ENCODE measurements at places on chromosomes 12 and 14.

DNA sequence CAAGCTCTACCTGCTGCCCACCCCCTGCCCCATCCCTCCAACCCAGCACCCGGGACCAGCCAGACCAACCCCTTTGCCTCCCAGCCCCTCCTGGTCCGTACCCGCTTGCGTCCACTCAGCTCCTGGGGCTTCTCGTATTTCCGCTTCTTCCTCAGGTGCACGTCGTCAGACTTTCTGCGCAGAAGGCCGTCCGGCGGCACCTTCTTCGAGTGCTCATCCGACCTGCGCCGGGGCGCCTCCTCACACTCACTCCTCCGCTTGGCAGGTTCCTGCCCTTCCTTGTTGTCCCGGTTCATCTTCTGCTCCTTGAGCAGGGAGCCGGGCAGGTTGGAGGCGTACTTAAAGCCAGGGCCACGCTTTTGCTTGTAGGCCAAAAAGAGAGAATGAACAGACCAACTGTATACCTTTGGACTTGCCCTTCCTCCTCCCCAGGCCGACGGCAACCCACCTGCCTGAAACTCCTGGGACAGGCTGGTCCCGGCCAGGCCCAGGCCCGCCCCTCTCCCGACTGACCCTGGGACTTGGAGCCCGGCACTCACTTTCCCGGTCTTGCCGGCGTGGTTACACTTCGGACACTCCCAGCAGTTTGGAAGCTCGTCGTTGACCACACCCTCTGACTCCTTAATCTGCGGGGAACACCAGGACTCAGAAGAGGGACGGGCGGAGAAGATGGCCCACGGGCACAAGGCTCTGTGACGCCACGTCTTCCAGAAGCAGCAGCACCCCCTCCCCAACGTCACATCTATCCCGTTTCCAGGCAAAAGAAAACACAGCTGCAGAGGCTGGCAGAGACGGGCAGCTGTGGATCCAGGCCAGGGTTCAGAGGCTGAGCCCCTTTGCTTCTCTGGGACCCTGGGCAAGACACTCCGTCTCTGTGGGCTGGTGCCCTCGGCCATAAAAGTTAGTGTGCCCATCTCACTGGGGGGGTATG lies 44.3 kb downstream of the RNF34 start:
- DNase-seq, result no peak

DNA sequence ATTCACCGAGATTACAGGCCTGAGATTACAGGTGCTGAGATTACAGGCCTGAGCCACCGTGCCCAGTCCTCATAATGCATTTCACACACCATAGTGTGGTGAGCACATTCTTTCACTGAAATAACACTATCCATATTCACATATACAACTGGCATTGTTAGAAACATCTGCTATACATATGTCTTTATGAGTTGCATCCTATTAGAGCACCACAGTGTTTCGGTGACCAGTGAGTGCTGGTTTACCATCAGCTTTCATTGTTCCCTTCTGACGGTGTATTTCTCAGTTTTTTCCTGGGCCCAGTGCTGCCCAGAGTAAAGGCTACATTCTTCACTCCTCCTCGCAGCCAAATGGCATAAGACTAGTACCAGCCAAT lies 96.2 kb upstream of the FGD4 start:
- no peak for DNase-seq

DNA sequence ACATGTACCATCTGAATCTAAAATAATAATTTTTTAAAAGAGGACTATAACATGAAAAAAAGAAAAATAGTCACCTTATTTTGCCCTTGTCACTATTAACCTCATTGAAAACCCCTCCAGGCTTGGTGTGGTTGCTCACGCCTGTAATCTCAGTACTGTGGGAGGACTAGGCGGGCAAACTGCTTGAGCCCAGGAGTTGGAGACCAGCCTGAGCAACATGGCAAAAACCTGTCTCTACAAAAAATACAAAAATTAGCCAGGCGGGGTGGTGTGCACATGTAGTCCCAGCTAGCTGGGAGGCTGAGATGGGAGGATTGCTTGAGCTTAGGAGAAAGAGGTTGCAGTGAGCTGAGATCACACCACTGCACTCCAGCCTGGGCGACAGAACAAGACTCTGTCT lies 126.3 kb upstream of the KRAS start:
- no peak for DNase-seq

GRCh38 chr14:80446356-80446755 lies 235.1 kb upstream of the DIO2 start:
- DNase-seq, result no peak

- no peak for DNase-seq
Measured at GRCh38 chr12:103645202-103645601, 58.1 kb downstream of the STAB2 start.

DNA sequence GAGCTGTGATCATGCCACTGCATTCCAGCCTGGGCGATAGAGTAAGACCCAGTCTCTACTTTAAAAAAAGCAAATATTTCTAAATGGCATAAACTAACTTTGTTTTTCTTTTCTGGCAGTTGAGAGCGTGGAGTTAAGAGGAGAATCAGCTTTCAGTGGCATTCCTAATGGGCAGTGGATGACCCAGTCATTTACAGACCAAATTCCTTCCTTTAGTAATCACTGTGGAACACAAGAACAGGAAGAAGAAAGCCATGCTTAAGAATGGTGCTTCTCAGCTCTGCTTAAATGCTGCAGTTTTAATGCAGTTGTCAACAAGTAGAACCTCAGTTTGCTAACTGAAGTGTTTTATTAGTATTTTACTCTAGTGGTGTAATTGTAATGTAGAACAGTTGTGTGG lies 21.2 kb downstream of the TDG start:
- DNase-seq, result no peak

GRCh38 chr12:107287436-107288413 lies 194.4 kb upstream of the CRY1 start:
- DNase-seq, result no peak

- no peak for DNase-seq
Measured at GRCh38 chr12:89651192-89651591, 57.4 kb downstream of the ATP2B1 start.

DNA sequence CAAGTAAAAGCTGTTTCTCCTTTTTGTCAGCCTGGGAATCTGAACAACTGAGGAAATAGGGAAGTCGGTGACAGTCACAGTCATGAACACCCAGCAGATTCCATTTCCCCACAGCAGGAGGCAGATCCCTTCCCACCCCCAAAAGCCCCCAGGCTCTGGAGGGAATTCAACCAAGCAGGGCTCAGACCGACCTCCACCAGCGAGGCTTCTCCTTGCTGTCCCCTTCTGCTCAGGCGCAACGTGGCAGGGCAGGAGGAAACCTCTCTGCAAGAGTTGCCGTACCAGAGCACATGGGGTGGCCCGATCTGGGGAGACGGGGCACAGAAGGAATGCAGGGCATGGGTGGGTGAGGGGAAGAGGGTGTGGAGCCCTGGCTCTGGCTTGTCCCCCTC lies 319 bp downstream of the GALNT6 start:
- no peak for DNase-seq

DNA sequence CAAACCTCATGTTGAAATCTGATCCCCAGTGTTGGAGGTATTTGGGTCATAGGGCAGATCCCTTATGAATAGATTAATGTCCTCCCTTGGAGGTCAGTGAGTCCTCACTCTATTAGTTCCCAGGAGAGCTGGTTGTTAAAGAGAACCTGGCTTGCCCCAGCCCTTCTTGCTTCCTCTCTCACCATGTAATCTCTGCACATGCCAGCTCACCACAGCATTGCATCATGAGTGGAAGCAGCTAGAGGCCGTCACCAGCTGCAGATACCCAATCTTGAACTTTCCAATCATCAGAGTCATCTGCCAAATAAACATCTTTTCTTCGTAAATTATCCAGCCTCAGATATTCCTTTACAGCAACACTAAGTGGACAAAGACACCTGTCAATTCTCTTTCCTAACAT lies 161.8 kb upstream of the IGF1 start:
- no peak for DNase-seq

DNA sequence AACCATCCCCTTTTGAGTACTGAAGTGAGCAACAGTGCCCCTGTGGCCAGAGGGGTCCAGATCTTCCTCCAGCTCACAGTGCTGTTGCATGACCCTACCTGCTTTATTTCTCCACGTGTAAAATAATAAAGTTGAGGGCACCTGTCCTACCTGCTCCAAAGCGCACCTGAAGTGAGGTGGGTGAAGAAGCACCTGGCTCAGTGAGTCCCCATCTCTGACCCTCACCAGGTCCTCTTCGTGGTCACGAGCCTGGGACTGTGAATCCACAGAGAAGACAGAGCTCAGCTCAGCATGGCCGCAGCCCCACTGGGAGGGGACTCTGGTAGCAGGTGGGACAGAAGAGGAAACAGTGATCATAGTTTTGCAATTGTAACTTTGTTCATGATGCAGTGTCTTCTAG lies 976.7 kb upstream of the TMEM132C start:
- no peak for DNase-seq

GRCh38 chr12:53299101-53299453 lies 418 bp upstream of the MYG1 start:
- DNase-seq, result no peak

GRCh38 chr14:61399365-61399764 lies 78.0 kb downstream of the PRKCH start:
- DNase-seq, result no peak

DNA sequence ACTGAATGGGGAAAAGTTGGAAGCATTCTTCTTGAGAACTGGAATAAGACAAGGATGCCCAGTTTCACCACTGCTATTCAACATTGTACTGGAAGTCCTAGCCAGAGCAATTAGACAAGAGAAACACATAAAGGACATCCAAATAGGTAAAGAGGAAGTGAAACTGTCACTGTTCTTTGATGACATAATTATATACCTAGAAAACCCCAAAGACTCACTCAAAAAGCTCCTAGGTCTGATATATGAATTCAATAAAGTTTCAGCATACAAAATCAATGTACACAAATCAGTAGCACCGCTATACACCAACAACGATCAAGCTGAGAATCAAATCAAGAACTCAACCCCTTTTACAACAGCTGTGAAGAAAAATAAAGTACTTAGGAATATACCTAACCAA lies 157.3 kb upstream of the DDHD1 start:
- no peak for DNase-seq

GRCh38 chr12:53956914-53957536 lies 2.3 kb downstream of the HOXC12 start:
- DNase-seq, result no peak

GRCh38 chr14:80264702-80265101 lies 53.4 kb upstream of the DIO2 start:
- DNase-seq, result no peak

DNA sequence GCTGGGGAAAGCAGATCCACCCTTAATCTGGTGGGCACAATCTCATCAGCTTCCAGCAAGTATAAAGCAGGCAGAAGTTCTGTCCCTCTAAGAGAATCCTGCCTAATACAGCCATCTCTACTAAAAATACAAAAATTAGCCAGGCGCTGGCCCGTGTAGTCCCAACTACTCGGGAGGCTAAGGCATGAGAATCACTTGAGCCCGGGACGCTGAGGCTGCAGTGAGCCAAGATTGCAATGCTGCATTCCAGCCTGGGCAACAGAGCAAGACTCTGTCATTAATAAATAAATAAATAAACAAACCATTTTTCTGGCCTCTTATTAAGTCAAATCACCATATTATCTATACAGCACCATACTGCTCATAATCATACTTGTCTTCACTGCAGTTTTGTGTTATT lies 111.2 kb downstream of the MED13L start:
- DNase-seq, result no peak

DNA sequence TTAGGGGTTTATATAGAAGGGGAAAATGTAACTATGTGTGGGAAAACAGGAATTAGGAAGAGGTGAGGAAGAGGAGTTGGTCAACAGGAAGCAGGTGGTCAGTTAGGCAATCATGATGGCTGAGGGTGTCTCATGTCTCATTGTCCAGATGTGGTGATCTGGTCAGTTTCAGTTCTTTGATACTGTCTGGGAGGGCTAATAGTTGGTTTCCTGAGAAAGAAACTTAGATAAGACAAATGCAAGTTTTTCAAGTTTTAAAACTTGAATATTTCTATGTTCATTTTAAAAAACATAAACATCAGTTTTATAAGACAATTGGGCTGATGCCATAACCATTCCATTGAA lies 1121.8 kb upstream of the USP15 start:
- no peak for DNase-seq

GRCh38 chr12:93757792-93758694 lies 80.9 kb downstream of the CRADD start:
- no peak for DNase-seq

DNA sequence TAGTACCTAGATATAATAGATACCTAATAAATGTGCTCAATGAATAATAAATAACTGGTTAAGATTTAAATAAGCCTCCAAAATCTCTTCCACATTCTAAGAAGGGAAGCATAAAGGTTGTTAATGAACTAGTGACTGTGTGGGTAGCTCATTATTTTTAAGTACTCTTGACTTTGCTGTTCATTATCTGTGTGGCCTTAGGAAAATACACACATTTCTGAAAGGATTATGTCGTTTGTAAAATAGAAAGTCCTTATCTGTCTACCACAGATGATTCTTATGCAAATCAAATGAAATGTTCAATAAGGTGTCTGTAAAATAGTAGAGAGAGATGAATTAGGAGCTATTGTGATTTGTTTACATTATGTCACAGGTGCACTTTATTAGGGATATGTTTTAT lies 119.5 kb downstream of the LRRK2 start:
- no peak for DNase-seq

GRCh38 chr12:5787828-5788227 lies 157.2 kb downstream of the ANO2 start:
- no peak for DNase-seq

DNA sequence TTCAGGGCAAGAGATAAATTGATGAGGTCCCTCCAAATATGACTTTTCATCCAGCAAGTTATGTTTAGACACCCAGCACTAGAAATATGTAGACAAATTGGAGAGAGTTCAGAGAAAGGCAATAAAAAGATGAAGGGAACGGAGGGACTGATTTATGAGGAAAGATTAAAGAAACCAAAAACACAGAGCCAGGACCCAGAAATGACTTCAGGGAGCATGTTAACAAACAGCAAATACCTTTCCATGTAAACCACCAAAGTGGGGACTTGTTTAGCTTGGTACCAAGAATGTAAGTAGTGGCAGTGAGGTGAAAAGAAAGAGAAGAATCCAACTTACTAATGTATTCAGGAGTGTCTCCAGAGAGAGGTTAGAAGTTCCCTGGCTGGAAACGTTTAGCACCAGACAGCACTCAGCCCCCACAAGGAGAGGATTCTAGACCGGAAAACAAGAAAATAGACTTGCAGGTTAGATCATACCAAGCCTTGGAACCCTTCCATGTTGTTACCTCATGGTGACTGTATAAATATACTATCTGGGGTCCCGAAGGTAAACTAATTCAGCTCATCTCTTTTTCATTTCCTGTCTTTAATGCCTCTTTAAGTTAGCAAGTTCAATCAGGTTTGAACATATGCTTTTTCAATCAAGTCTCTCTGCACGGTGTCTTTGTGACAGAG lies 79.2 kb downstream of the TBC1D30 start:
- DNase-seq, result no peak

DNA sequence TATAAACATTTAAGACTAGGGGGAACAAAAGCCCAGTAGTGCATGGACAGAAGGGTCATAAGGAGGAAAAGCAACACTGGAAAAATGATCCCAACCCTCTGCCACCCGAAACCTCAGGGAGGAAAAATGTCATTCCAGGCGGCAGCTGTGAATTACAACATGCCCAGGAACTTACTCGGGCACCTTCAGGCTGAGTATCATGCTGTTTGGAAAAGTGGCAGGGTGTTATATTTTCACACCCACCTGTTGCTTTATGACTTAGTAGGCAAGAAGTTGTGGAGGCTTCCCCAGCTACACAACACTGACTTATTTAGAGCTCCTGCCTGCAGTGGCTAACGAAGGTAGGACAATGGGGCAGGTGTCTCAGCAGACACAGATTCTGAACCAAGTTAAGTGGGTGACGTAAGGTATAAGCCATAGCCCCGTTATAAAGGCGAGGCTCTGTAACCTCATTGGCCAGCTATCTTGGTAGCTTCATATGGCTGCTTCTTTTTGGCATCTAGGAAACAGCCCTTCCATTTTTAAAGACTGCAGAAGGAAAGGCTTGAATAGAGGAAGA lies 96.1 kb upstream of the IFNG-AS1 start:
- DNase-seq, result no peak
